ENCODE measurements at places on chromosomes 2 and 18. TPM values are rescaled to one million over a fixed set of nuclear protein-coding genes. Genes with fewer than 3 reads are reported as not detected.

The ALPP gene
- not detected for total RNA-seq

The GAL3ST2 gene
- not detected for total RNA-seq

The RAB27B gene
- 1.0 TPM for total RNA-seq

The MAP3K20 gene
- 52.7 TPM for total RNA-seq

The UPP2 gene
- not detected for total RNA-seq

The GLI2 gene
- total RNA-seq, result 3.1 TPM

The UGT1A10 gene
- total RNA-seq, result not detected

The TMEM198 gene
- 2.1 TPM for total RNA-seq

The LBX2 gene
- total RNA-seq, result not detected

The TUBB8B gene
- not detected for total RNA-seq

The NDC80 gene
- 6.8 TPM for total RNA-seq

The CHST9 gene
- 0.52 TPM for total RNA-seq

The DAW1 gene
- not detected for total RNA-seq

The ACKR3 gene
- 21.4 TPM for total RNA-seq

The REG3G gene
- not detected for total RNA-seq

The CLEC4F gene
- total RNA-seq, result not detected

The CFC1 gene
- not detected for total RNA-seq

The RNU2-63P gene
- not detected for total RNA-seq

The VSNL1 gene
- total RNA-seq, result 2.1 TPM

The CD226 gene
- 1.0 TPM for total RNA-seq

The MRPS5 gene
- total RNA-seq, result 36.5 TPM

The RASGRP3 gene
- 49.1 TPM for total RNA-seq

The ATP8B1 gene
- 4.7 TPM for total RNA-seq

The RUFY4 gene
- total RNA-seq, result not detected

The SCYGR4 gene
- not detected for total RNA-seq

The RTP5 gene
- not detected for total RNA-seq

Measured in skeletal muscle tissue (tissue), 5 donors.